Putamen (tissue), 1 donor: ENCODE measurements at places on chromosomes 7 and 10.

GRCh38 chr10:89122433-89123051, 84.6 kb downstream of the CH25H start:
- DNase-seq, result peak; percentile 32

- DNase-seq, result no peak
Measured at GRCh38 chr7:72080341-72080766, 331.8 kb downstream of the CALN1 start.

GRCh38 chr7:102323914-102324195, 32.4 kb downstream of the SPDYE6 start:
- no peak for DNase-seq

DNA sequence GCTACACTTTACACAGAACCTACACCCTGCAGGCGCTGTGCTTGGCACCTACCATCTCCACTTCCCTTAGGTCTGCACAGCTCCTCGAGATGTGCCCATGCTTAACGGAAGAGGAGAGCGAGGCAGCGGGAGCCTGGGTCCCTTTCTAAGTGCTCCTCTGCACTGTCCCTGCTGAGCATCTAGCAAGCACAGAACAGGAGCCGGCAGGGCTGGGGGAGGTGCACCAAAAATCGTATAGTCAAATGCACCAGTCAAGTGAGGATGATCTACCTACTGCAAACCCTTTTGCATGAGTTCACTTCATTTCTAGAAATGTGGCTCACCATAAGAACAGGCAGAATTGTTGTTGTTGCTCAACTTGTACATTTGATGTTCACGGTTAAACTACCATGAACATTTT, 267.7 kb downstream of the TNS3 start:
- DNase-seq, result no peak

- no peak for DNase-seq
Measured at GRCh38 chr7:92667816-92668535, 77.8 kb upstream of the FAM133B start.

DNA sequence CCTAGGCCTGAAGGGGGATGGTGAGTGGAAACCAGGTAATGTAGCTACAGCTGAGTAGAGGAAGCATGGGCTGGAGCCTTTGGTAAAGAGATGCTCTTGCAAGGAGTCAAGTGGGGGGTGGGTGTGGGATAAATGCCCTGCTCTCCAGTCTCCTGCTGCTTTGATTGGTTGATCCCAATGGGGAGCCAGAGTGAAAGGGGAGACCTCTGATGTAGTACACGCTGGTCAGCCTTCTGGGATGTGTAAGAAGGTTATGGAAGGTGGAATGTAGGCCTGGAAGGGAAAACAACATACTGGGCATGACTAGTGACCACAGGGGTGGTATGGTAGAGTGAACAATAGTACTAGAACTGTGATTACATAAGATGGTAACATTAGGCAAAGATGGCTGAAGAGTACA, 44.3 kb downstream of the TET1 start:
- no peak for DNase-seq

- no peak for DNase-seq
Measured at GRCh38 chr7:13386741-13387140, 602.7 kb downstream of the ETV1 start.

DNA sequence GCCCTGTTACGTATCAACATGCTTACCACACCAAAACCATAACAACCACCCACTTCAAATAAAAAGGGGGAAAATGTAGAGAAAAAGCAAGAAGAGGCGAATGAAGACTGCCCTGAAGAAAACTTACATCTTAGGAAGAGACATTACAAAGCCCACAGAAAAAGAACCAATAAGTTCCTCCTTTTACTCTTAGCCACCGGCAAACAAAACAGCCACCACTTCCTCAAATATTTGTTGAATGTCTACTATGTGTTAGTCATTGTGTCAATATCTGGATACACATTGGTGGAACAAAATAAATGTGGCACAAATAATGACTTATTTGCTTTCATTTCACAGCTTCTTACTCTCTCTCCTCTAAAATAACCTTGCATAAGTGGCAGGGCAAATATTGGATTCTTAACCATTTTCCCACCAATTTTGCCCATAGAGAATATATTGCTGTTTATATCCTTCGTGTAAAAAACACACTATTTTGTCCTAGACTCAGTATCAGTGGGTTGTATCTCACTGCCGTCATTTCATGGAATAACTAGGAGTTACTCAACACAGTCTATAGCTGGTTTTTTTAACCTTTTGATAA, 106.8 kb downstream of the ANK3 start:
- DNase-seq, result no peak

DNA sequence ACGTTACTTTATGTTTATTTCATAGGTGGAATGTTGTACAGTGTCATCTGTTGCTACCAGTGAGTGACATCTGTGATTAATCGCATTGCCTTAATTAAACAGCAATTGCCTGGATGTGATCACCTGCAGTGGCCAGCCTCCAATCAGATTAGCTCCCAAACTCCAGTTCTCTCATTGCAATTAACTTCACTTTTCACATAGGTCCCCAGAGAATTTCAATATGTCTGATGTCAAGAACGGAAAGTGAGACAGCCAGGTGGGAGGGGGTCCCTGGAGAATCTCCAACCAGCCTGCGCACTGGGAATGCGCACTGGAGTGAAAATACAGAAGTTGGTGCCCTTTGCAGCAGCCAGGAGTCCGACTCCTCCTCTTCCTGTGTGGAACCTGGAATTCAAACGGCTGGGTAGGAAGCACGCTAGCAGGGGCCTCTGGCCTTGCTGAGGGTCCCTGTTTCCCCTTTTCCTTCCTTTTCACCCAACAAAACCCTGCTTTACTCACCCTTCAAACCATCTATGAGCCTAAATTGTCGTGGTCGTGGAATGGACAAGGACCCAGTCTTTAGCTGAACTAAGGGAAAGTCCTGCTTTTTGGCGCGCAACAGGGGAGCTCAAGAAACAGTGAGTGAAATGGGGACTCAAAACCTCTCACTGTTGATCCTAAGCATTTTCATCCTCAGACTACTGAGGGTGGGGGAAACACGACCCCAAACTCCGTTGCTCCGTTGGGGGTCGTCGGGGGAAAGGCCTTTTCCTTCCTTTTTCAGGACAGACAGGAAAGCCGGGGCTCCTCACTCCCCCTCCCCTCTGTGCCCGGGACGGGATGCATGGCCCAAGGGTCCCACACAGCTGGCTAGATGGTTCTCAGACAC, 1355.5 kb upstream of the LRRTM3 start:
- DNase-seq, result no peak

- no peak for DNase-seq
Measured at GRCh38 chr10:52759154-52759553, 13.4 kb downstream of the MBL2 start.

DNA sequence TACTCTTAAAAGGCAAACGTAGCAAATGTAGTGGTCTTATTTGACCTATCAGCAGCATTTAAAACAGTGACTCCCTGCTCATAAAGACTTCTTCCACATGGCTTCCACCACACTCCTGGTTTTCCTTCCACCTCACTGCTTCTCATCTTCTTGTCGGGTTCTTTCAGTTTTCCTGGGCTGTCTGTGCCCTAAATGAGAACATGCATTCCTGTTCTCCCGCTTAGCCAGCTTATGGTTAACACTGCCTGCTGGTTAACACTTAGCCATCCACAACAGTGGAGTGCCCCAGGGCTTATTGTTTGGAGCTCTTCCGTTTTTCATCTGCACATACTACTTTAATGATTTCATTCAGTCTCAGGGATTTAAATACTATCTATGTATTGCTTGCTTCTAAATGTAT, 34.3 kb upstream of the EXOC6 start:
- no peak for DNase-seq

DNA sequence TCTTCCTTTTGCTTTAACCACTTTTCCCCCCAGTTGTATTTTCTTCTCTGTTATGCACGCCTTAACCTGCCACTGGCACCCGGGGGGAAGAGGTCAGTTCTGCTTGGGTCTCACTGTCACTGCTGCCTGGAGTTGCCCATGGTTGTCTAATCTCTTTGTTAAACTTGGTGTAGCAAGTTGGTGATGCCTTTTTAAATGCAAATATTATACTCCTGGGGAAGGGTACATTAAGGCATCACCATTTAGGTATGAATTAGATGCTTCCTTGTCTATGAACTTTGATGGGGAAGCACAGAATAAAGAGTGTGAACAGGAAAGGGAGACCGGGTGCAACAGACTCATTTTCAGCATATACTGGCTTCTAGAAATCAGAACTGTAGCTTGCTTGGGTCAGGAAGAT, 9.1 kb upstream of the SORCS3 start:
- no peak for DNase-seq

DNA sequence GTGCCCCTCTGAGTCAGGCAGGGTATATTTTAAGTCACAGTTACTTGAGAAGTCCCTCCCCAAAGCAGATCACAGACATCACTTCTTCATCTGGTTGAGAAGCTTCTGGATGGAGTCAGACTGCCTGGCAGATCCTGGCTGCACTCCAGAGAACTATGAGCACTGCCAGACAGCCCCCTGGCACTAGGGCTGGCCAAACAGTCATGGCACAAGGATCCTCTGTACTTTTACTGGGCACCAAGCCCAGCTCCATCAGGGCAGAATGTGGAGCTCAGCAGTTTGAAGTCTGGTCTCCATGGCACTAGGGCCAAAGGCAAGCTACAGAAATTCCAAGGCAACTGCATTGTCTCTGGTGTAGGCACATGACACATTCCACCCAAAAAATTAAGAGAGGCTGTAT, 162.1 kb downstream of the NRG3 start:
- DNase-seq, result peak; percentile 75

GRCh38 chr7:132276234-132276630, 300.0 kb downstream of the PLXNA4 start:
- DNase-seq, result no peak

DNA sequence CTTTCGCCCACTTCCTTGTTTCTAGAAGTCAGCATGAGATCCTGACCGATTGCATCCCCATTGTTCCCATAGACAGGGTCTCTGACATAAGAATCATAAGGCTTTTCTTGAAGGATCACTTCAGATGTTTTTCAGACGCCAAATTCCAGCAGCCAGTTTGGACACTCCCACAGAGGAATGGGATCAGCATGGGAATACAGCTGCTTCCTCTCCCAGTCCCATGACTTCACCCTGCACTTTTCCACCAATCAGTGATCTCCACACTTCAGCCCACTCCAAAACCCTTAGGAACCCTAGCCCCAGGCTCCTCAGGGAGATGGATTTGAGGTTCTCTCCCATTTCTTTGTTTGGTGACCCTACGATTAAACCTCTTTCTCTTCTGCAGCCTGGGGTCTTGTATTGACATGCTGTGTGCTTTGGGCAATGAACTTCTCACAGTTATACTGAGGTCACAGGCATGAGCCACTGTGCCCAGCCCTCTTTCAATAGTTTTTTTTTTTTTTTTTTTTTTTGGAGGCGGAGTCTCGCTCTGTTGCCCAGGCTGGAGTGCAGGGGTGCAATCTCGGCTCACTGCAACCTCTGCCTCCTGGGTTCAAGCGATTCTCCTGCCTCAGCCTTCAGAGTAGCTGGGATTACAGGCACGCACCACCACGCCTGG, 52.8 kb upstream of the CHST3 start:
- no peak for DNase-seq

DNA sequence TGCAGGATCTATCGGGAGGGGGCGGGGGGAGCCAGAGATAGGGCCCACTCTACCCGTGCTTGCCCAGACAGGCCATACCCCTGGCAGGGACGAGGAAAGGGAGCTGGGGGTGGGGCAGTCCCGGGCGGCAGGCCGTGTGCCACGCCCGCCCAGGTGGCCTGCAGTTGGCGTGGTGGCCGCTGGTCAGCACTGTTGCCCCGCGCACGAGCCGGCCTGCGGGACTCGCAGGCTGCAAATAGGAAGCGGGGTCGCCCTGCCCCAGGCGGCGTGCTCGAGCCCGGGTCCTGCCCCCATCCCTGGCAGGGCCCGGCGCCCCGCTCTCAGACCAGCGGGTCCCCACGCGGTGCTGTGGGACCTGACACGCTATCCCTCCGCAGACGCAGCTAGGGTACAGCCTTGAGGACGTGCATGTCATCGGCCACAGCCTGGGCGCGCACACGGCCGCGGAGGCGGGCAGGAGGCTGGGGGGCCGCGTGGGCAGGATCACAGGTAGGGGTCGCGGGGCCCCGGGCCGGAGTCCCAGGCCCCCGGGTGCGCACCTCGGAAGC, 6.7 kb downstream of the PNLIPRP2 start:
- DNase-seq, result no peak

DNA sequence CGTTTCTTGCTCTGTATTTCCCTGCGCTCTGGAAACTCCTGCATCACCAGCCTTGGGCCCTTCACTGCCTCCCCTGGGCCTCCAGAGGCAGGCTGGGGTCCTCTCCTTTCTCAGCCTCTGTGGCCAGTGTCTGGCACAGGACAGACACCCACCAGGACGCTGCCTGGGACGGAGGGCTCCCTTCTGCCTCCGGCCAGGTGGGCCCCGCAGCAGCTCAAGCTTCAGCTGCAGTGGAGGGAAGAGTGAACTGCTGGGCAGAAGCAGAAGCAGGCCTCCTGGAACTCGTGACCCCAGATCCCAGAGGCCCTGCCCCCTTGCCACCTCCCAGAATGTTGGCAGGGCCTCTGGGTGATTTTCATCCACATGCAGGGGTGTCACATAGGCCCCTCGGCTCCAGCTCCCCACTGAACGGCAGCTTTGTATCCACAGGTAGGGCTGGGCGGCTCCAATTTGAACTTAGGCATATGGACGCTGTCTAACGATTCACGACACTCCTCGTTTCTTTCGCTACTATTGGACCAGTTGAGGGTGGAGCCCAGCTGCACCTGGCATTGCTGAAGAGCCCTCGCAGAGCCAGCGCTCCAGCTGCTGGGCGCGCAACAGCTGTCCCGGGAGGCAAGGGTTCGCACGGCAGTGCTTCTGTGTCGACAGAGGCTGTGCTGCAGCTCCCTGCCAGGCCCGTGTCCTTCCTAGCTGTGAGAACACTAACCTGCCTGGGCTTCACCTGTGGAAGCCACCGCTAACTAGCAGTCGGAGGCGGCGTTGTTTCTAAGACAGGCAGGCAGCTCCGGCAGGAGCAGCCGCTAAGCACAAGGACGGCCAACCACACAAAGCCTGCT, 18.4 kb upstream of the GPR146 start:
- no peak for DNase-seq

GRCh38 chr7:44281811-44282600, 43.4 kb downstream of the CAMK2B start:
- DNase-seq, result no peak

DNA sequence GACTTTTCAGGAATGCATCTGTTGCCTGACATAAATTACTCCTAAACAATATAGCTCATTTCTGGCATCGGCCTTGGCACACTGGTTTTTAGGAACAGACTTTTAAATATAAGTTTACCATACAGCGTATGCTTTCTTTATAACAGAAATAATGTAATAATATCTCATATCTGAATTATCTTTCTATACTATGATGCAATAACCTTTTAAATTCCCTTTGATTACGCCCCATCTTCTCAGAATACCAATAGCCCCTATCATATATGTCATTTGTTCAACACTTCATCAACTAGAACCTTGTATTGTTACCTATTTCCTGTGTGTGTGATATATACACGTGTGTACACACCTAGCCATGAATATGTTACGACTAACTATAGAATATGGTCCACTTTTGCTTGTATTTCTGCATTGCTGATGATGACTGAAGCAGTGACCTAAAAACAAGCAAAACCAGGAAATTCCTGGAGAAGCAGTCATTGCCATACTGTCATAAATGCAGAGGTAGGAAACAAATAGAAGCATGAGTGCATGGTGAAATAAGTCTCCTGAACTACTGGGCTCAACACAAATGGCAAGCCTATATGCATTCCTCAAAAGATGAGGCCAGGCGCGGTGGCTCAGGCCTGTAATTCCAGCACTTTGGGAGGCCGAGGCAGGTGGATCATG, 618.4 kb upstream of the NRP1 start:
- no peak for DNase-seq

GRCh38 chr10:13613519-13613918, 26.8 kb downstream of the PRPF18 start:
- DNase-seq, result peak; percentile 24
